ENCODE measurements at places on chromosomes 3 and 15.

DNA sequence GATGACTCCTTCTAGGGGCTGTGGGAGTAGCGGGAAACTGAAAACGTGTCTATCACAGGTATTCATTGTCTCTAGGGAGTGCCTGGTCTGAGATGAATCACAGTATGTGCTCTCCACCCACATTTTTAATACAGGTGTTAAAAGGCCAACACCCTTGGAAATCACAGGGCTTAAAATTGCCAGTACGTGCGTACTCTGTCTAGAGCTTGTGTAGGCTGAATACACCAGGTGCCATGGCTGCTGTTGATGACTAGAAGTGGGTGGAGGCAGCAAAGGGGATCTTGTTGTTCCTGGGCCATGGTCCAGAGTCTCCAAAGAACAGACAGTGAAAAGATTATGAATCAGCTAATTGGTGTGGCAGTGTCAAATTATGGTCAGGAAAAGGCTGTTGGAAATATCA lies 35.1 kb upstream of the P3H2 start:
- DNase-seq = peak; percentile 5

GRCh38 chr3:194030372-194030771 lies 105.6 kb upstream of the HES1 start:
- DNase-seq = no peak

- peak; percentile 75 for DNase-seq
These were observed 39.5 kb upstream of the TPRG1 start for GRCh38 chr3:189132231-189132671.

GRCh38 chr15:19974998-19975397 lies 566.6 kb downstream of the GOLGA6L6 start:
- DNase-seq = no peak

- DNase-seq = no peak
These were observed 70.1 kb upstream of the RORA start for GRCh38 chr15:61299075-61299763.

DNA sequence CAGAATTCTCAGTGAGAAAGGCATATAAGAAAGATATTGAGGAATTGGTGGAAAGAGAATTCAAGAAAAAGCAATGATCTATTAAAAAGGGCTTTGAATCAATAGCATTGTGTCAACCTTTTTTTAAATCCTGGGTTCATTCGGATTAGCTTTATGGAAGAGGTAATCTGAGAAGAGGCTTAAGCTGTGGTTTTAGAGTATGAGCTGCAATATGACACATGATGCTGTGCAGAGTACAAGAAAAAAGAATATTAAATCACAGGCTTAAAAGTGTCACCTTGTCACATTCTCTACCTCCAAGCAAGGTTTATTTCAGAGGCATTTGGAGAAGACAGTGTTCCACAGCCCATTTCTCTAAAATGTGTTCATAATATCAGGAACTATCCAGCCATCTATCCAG lies 128.9 kb downstream of the RTP4 start:
- DNase-seq = no peak

GRCh38 chr3:126463521-126463920 lies 12.2 kb downstream of the ZXDC start:
- DNase-seq = no peak

- DNase-seq = no peak
These were observed 106.5 kb upstream of the EPHA3 start for GRCh38 chr3:89000886-89001285.

- no peak for DNase-seq
These were observed 24.6 kb downstream of the MNS1 start for GRCh38 chr15:56440214-56440770.

DNA sequence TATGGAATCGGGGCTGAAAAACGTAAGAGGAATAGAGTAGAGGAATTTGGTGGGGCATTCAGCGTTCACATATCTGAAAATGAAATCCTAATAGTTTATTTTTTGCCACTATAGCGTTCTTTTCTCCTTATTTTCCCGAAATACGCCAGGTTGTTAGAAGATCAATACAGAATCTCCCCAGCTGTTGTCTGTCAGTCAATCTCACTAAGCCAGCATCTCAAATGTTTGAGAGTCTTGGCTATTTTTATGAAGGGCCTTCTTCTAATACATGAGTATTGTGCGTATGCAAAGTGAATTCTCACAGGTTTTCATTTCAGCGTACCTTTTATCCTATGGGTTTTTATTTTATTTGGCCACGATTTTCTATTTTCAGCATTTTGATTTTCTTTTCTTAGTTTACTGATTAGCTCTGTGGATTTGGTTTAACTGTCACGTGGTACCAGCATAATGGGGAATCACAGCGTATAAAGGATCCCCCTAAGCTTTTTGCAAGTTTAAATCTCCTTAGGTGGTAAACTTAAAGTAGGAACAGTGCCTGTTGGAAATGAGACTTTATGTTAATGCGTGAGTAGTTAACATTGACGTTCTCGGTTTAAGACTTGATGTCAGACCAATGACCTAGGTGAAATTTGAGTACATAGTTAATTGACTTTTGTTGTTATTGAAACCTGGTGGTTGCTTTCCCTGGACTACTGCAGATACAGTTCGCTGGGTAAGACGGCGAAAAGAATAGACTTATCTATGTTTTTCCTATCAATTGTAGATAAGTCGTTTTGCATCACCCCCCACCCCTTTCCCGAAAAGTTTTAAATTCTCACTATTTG lies 1.3 kb downstream of the FXR1 start:
- DNase-seq = peak; percentile 9

DNA sequence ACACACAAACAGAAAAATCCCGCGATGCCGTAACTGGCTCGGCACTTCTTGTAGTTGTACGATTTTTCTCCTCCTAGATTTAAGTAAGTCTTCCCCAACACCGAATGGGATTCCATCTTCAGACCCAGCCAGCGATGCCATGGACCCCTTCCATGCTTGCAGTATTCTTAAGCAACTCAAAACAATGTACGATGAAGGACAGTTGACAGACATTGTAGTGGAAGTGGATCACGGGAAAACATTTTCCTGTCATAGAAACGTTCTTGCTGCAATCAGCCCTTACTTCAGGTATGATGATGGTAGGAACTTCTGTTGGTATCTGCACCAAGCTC lies 763 bp downstream of the KBTBD8 start:
- peak; percentile 1 for DNase-seq

DNA sequence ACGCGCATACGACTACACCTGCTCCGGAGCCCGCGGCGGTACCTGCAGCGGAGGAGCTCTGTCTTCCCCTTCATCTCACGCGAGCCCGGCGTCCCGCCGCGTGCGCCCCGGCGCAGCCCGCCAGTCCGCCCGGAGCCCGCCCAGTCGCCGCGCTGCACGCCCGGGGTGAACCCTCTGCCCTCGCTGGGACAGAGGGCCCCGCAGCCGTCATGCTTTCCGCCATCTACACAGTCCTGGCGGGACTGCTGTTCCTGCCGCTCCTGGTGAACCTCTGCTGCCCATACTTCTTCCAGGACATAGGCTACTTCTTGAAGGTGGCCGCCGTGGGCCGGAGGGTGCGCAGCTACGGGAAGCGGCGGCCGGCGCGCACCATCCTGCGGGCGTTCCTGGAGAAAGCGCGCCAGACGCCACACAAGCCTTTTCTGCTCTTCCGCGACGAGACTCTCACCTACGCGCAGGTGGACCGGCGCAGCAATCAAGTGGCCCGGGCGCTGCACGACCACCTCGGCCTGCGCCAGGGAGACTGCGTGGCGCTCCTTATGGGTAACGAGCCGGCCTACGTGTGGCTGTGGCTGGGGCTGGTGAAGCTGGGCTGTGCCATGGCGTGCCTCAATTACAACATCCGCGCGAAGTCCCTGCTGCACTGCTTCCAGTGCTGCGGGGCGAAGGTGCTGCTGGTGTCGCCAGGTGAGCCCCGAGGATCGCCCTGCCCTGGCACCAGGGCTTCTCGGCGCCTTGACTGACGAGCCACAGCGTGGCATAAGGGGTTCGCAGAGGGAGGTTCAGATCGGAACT lies 420 bp downstream of the SLC27A2 start:
- peak; percentile 14 for DNase-seq

DNA sequence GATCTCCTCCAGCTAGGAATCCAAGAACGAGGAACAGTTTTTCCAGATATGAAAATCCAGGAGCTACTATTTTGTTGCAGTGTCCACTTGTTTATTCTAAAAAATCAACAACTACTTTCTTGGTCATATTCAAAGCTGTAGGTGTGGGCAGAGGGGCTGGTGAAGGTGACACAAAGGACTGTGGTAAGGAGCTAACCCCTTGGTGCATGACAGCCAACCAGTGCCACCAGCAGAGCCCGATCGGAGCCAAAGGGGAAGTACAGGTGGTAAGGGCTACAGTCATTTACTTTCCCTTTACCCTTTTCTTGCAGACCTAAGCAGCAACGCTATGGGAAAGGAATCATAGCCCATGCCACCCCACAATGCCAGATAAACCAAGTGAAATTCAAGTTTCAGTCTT lies 30.7 kb downstream of the PLA1A start:
- DNase-seq = no peak

- peak; percentile 11 for DNase-seq
These were observed 5.1 kb upstream of the LTF start for GRCh38 chr3:46469680-46470357.

Data from AG10803 (cell line).